ENCODE measurements at places on chromosomes 3 and 15.

- DNase-seq: no peak
These were observed 524.8 kb upstream of the TBL1XR1 start for GRCh38 chr3:177721864-177722785.

- peak; percentile 38 for DNase-seq
These were observed 28.9 kb downstream of the ARHGAP31 start for GRCh38 chr3:119322835-119323722.

DNA sequence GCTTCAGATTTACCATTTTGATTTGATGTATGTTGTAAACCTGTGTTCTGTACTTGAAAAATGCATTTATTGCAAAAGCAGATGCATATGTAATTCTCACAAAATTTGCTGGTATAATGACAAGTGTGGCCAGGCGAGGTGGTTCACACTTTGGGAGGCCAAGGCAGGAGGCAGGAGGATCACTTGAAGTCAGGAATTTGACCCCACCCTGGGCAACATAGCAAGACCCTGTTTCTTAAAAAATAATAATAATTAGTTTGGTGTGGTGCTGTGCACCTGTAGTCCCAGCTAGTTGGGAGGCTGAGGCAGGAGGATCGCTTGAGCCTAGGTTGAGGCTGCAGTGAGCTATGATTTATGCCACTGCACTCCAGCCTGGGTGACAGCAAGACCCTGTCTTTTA lies 4.7 kb upstream of the HYKK start:
- no peak for DNase-seq

DNA sequence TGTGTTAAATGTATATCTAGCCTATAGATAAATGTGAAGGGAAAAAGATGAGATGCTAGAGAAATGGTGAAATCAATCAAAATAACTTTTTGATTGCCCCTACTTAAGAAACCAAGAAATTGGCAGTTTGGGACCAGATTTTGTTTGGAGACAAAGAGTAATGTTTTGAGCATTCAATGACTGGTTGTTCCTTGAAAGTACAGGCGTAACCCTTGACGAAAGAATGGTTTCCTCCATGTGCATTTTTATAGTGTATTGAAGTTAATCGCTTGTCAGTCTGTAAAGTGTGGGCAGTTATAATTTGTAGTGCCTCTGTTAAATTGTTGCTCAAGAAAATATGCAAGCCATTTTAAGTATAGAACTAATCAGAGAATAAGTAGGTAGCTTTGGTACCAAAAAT lies 1.2 kb downstream of the KIF23 start:
- DNase-seq: no peak

GRCh38 chr3:17802950-17803349 lies 60.5 kb upstream of the TBC1D5 start:
- DNase-seq: no peak

GRCh38 chr3:160755776-160756304 lies at the start of gene PPM1L:
PPM1L (plus strand) TSS chr3:160756231.
- DNase-seq: peak; percentile 62

DNA sequence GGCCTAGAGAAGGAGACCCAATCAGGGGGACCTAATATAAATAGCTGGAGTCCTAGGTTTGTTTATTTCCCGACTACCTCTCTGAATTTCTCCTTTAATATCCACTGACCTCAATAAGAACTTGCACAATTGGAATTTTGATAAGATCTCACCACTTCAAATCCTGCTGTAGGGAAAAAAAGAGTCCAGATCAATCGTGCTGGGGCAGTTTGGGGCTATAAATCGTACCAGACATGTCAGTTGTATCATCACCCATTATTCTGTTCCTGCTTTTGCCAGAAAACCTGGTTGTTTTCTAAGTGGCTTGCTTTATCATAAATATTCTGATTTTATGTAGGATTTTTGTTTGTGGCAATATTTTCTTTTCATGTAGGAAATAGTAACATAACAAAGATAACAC lies 281.3 kb downstream of the DIPK2A start:
- DNase-seq: no peak

GRCh38 chr15:96345560-96346399 lies 15.3 kb downstream of the NR2F2 start:
- no peak for DNase-seq

- DNase-seq: no peak
These were observed 656.3 kb downstream of the RBMS3 start for GRCh38 chr3:29937185-29937584.

DNA sequence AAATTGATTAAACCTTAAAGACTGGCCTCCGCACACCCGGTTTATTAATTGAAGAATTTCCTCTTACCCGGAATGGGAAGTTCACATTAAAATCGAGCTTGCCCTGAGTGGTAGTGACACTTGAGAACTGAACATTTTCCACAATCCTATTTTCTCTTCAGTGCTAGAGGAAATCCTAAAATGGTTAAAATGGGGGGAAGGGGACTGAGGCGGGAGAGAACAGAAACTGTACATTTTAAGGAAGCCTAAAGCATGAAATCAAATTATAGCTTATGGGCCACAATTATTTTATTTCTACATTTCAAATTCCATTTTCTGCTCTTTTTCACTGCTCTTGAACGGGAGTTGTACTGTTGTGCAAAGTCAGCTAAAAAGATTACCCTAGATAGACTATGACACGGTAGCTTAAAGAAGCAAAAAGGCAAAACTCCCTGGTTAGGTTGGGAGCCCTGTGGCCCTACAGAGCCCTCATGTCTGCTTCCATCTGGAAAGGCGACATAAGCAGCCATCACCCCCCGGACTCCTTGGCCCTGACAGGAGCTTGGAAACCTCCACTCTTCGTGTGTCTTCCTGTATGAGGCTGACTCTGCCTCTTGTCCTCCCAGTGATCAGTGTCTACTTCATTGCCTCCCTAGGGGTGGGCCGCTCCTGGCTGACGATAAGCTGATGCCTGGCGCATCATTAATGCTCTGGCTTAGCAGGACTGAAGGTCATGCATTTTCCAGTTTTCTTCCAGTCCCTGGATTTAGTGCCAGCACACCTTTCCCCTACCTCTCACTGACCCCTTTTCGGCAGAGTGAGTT lies 79.3 kb downstream of the EEFSEC start:
- DNase-seq: no peak

DNA sequence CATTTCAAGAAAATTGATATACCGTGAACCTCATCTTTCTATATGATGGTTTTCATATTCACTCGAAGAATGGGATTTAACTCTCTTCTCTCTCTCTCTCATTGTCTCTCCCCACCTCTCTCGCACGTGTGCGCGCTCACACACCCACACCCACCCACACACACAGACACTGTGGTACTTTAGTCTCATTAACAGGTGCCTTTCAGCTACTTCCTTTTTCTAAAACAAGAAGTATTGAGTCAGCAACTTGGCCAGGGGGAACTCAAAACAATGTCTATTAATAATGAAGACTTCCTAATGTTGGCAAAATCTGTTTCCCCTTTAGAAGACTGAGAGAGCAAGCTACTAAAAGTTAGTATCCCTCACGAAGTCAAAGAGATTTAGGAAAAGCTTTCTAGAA lies 150.7 kb downstream of the TMCO5A start:
- DNase-seq: no peak

- no peak for DNase-seq
These were observed 12.4 kb downstream of the MYO1E start for GRCh38 chr15:59360305-59360704.

- DNase-seq: no peak
These were observed at the start of gene BHLHE40 for GRCh38 chr3:4979428-4980228. BHLHE40 (plus strand) TSS chr3:4979437; CDS start chr3:4979719, 282 bp downstream.

DNA sequence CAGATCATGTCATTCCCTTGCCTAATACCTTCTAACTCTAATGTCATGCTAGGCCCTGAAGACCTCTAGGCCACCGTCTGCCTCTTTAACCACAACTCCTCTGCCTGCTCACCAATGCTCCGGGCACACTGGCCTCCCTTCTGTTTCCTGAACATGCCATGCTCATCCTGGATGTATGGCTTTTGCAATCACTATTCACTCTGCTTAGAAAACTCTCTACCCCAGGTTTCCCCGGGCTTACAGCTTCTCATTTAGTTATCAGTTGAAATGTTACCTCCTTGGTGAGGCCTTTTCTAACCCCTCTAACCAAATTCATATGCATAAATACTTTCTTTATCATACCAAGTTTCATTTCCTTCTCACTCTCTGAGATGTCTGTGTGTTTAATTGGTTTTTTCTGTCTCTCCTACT lies 727.8 kb upstream of the CFAP20DC start:
- DNase-seq: no peak

DNA sequence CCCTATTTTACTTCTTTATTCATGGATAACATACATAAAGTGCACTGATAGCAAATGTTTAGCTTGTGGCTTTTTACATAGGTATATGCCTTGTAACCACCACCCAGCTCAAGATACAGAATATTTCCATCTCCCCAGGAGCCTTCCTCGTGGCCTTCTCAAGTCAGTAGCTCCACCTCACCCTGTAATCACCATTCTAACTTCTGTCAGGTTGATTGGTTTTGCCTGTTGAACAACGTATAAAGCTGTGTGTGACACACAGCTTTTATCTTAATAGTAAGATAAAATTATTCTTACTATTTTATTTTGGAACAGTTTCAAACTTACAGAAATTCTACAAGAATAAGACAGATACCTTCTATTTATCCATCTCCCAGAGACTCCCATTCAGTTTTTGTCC lies 13.3 kb downstream of the ATG7 start:
- DNase-seq: no peak

DNA sequence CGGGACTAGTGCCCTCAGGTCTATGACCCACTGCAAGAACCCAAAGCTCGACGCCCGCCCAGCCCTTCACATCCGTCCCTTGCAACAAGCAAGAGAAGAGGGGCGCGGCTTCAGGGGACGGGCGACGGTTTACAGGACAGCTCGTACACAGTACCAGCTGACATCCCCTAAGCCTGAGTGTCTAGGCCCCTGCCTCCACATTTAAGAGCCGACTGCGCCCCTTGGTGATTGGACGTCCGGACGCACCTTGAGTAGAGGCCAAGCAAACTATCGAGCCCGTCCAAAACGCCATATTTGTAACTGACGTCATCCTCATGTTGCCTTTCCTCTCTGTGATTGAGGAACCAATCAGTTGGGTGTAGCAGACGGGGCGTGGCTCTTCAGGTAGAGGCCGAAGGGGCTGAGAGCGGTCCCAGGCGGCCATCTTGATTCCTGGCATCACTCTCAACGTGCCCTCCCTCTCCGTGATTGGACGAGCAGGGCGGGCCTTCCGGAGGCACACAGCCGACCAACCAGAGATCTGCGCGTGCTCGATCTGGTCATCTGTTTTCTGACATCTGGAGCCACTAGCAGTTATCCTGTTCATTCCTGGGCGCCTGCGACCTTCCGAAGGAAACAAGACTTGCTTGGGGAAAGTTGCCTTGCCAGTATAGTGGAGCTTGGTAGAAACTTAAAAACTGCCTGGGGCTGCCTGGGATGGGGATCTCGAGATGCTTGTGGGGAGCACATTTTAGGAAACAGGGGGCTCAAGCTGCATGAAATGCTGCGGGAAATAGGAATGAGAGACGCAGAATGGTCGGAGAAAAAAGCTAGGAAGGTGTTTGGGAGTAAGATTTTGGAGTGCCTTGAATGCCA lies 4.0 kb upstream of the RPL14 start:
- peak; percentile 96 for DNase-seq
